CD4-positive, CD25-positive, alpha-beta regulatory T cell (primary cell): ENCODE measurements at places on chromosomes 6 and 20.

DNA sequence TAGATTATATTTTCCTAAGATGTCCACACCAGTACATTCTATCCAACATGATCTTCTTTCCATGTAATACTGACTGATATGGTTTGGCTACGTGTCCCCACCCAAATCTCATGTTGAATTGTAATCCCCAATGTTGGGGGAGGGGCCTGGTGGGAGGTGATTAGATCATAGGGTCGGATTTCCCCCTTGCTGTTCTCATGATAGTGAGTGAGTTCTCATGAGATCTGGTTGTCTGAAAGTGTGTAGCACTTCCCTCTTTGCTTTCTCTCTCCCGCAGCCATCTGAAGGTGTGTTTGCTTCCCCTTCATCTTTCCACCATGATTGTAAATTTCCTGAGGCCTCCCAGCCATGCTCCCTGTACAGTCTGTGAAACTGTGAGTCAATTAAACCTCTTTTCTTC is 12.2 kb upstream of the HBS1L start:
- DNase-seq = no peak

DNA sequence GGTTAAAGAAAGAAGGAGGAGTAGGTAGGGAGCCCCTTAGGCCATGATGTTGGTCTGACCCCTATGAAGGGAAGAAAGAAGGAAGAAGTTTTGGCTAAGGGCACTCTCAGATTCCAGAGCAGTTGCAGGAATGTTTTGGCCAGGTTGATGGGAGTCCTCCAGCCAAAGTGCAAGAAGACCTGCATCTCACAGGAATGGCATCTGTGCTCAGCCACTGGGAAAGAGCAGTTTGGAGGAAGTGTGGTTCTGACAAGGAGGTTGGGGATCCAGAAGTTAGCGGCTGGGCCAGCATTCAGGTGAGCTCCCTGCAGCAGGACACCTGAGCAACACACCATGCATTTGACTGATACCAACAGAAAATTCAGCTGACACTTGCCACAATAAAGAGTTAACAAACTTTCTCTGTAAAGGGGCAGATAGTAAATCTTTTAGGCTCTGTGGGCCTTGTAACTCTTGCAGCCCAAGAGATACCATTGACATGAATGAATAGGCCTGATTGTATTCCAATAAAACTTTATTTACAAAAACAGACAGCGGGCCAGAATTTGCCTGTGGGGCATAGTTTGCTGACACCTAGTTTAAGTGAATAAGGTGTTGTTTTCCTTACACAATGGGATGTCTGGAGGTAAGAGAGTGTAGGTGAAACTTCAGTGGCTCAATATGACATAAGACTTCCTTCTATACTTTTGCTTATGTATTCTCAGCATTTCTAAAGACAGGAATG is 71.0 kb downstream of the EDN1 start:
- no peak for DNase-seq

- no peak for DNase-seq
Observed at GRCh38 chr6:89745716-89746115, 73.9 kb downstream of the MDN1 start.

- DNase-seq = no peak
Observed at GRCh38 chr6:136774228-136775041, 17.8 kb downstream of the MAP3K5 start.

- DNase-seq = no peak
Observed at GRCh38 chr20:42260184-42260583, 642.0 kb upstream of the CHD6 start.
